GM04504 (cell line): ENCODE measurements at places on chromosomes 2 and 18.

- no peak for DNase-seq
Measured at GRCh38 chr2:207200136-207200535, 34.4 kb upstream of the KLF7 start.

DNA sequence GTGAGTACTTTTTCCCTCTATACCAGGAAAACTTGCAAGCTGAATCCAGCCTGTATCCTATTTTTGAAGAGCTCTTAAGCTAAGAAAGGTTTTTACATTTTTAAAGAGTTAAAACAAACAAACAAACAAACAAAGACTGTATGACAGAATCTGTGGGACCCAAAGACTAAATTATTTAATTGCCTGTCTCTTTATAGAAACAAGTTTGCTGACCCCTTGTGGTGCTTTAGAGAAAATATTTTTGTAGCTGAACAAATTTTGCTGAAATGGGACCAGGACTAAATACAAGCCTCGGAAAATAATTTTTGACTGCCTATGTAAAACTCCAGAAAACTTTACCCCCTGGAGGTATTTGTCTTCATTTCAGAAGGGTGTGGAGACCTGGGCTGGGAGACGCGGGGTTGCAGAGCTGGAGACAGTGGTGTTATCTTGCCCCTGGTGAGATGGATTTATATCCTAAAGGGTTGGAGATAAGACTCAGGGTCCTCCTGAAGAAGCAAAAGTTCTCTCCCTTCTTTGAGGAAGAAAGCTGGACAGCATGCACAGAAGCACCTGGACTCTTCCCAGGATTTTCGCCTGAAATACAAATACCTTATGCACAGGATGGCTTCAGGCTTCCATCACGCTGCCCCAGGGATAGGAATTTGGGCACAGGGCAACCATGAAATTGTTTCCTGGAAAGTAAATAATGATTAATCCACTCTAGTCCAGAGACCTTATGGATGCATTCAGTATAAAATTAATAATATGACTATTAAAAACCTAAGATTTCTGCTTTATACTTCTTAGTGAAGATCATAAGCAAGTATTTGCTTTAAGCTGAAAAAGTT, 54.3 kb downstream of the TMX3 start:
- peak; percentile 28 for DNase-seq

DNA sequence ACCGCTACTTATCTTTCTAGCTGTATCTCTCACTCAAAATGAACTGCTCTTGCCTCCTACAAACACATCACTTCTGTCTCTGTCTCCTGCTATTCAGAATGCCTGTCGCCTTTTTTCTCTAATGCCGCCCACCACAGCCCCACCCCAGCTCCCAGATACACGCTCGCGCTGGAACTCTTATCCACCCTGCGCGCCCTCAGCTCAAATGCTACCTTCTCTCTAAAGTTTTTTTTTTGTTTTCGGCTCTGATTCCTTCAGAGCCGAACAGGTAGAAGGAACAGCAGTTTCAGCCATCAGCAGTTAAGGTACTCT, 3.9 kb upstream of the SOS1 start:
- no peak for DNase-seq

DNA sequence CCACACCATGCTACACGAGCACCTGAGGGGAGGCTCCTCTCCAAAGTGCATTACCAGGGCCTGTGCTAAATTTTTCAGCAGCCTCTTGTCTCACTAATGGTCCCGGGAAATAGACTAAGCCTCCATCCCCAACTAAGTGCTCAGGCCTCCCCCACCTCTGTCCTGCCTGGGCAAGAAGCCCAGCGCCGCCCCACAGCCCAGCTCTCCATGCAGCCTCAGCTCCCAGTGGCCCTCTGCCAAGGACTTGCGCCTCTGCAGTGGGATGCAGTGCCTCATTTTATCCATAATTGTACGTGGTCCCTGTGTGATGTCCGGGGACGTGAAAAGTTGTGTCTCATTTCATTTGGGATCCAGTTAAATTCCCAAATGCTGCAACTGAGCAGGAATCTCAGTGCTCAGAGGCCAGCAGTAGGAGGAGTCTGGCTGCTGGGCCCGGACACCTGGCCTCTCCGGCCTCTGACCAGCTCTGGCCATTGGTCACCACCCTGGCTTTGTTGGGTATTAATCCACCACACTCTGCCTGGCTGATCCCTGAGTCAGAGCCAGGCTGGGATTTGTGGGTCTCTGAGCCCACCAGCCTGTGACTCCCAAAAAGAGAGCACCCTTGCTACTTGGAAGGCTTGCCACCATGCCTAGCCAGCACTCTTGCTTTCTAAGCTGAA, 11.4 kb upstream of the STEAP3 start:
- no peak for DNase-seq

DNA sequence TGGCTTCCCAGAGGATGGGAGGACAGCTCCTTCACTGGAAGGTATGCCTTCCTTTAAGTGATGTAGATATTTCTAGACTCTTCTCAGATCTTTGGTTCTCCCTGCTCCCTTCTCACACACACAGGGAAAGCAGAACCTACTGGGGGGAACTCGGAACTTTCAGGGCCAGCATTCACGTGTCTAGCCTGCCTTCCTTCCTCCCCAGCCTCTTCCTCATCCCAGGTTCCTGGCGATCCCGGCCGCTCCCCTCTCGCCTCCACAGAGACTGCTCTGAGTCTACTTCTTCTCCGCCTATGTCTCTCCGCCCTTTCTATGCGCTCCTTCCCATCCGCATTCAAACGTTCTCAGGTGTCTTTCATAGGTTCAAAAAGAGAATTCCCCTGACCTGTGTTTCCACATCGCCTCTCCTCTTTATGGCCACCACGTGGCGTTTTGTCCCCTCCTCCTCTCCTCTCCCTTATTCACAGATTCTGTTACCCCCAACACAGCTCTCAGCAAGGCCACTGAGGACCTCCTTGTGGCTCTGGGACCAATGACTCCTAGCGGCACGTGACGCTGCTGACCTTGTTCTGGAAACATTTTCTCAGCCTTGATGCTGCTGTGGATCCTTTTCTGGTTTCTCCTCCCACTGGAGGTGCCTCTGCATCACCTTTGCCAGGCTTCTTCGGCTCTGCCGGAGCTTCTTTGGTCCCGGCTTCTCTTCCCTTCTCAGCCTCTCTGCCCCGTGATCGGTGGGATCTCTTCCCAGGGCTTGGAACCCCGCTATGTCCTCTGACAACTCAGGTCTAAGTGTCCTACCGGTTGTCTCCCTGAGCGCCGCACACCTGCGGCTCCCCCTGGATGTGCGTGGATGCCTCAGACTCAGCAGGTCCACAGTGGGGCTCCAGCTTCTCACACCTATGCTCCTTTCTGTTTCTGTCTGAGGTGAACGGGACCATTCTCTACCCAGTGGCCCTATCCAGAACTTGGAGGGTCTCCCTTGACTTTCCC, 77.5 kb downstream of the VAPA start:
- no peak for DNase-seq

- no peak for DNase-seq
Measured at GRCh38 chr2:157320409-157320808, 5.2 kb downstream of the ERMN start.

GRCh38 chr2:175383286-175383685, 201.8 kb upstream of the ATP5MC3 start:
- DNase-seq = no peak

DNA sequence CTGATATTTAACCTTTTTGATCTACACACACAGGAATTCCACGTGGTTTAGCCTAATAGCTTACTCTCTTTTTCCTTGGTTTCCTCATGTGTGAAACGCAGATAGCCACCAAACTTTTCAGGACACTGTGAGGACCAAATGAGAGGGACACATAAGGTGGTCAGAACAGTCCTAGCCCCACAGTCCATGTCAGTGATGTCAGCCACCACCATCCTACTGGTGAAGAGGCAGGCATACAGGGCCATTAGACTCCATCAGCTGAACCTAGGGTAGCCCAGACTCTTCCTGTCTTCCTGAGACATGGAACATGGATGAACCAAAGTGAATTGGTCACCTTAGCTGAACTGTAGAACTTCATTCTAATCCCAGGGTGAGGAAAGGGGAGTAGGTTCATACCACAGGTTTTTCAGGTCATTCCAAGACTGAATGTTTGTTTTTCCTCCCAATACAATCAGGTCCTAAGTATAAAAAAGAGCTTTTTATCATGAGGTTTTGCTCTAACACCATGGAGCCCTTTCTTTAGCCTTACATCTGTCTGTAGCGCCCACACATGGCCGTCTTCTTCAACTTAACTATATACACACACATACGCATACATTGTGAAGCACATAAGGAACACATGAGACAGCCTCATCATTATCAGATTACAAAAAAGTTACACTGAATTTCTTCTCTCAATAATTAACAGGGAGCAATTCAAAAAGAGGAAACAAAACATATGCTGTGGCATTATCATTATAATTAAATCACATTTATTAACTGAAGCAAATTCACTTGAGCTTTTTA, 18.5 kb upstream of the NFE2L2 start:
- no peak for DNase-seq

DNA sequence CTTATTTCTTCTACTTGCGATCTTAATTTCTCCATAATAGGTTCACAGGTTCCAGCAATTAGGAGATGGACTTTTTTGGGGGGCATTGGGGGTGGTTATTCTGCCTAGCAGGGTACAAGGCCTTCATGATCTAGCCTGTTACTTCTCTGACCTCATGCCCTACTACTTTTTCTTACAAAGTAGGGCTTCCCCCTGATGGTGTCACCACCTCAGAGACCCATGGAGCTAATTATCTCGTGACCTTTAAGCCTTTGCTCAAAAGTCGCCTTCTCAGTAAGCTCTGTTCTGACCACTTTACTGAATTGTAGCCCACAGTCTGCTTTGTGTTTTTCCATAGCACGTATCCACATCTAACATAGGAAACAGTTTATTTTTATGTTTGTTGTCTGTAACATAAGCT, 458.0 kb downstream of the PARD3B start:
- no peak for DNase-seq

- DNase-seq = no peak
Measured at GRCh38 chr18:13376298-13376840, 157.8 kb downstream of the LDLRAD4 start.

DNA sequence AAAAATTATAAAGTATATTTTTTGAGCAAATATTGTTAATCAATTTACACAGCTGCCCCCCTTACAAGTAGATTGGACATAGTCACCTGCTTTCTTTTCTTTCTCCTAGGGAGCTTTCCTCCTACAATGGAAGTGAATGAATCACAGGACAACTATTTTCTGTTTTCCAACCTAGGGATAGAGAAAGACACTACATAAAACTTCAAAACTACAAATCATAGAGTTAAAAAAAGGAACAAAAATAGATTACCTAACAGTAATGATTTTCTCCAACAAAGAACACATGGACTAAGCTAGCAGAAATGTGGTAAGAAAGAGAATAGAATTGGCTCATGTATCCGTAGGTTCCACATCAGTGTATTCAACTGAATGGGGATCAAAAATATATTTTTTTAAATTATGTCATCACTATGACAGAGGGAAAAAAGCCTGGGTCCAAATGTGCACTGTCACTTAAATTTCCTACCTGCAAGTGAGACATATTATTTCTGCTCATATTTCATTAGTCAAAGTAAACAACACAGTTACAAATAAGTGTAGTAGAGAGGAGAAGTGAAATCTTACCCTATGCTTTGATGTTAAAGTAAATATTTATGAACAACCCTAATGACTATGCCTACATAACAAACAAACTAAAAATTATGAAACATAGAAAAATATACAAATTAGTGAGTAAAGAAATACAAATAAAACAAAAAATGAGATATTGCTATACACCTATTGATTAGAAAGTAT, 756.7 kb downstream of the SOCS6 start:
- DNase-seq = no peak

DNA sequence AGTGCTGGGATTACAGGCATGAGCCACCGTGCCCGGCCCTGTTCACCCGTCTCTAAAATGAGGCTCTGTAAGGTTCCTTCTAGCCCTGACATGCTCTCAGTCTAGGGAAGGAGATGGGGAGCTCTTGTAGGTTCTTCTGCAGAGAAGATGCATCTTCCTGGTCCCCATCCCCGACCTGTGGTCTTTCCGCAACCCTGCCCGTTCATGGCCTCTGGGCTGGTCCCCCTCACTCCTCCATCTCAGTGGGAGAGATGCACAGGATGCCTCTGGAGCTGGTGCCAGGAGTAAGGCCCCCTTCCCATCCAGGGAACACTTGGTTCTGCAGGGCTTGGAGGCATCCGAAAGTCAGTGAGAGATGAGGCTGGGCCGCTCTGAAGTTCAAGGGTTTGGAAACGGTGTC, 212.7 kb downstream of the KLHL29 start:
- no peak for DNase-seq

- DNase-seq = peak; percentile 93
Measured at GRCh38 chr2:33134086-33134771, 187.5 kb downstream of the LTBP1 start.

- DNase-seq = peak; percentile 51
Measured at GRCh38 chr2:144032566-144032965, 487.4 kb downstream of the ZEB2 start.

DNA sequence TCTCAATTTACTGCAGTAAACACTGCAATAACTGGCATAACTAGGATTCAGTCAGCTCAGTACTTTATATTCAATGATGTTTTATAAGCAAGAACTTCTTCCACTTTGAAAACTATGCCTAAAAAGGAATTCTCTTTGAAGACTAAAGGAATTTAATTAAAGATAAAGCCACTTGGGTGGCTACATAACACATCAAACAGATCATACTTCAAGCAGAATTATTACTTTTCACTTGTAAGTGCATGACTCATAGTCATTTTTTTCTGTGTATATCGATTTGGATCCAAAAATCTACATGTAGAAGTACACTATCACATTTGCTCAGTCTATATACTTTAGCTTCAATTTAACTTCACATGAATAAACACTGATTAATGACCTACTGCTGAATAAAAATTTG, 4.0 kb downstream of the KANSL1L start:
- no peak for DNase-seq

DNA sequence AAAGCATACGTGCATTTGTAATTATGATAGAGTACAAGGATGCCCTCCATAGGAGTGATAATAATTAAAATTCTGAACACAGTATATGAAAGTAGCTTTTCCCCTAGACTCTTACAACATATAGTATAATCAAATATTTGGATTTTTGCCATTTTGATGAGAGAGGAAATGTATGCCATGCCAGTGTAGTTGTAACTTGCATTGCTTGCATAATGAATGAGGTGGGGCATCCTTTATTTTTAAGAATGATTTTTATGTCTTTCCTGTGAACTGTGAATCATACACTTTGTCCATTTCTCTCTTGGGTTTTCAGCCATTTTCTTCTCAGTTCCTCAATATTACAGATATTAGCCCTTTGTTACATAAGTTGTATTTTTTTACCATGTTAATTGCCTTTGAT, 197.5 kb downstream of the SCG2 start:
- no peak for DNase-seq

GRCh38 chr18:63844254-63844653, 43.3 kb upstream of the SERPINB2 start:
- peak; percentile 38 for DNase-seq

GRCh38 chr2:13050764-13051163, 334.0 kb downstream of the TRIB2 start:
- DNase-seq = no peak

GRCh38 chr18:79367989-79368388, 27.7 kb upstream of the NFATC1 start:
- no peak for DNase-seq

DNA sequence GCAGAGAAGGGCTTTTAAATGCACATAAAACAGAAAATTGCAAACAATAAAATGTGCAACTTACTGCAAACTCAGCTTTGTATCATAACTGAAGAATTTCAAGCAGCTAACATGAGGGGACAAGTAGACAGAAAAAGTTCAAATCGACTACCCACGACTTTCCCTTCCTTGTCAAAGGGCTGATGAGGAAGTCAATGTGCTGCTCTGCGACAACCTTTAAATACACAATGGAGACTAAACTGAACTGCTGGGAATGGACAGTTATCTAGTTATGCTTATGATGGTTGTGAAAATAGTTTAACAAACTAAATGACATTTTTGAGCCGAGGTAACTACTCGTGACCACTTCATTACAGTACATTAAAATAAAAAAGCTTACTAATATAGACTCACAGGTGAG, 84.1 kb downstream of the INO80D start:
- no peak for DNase-seq
